Hepatocyte (in vitro differentiated cells): ENCODE measurements at places on chromosomes 2 and 18.

DNA sequence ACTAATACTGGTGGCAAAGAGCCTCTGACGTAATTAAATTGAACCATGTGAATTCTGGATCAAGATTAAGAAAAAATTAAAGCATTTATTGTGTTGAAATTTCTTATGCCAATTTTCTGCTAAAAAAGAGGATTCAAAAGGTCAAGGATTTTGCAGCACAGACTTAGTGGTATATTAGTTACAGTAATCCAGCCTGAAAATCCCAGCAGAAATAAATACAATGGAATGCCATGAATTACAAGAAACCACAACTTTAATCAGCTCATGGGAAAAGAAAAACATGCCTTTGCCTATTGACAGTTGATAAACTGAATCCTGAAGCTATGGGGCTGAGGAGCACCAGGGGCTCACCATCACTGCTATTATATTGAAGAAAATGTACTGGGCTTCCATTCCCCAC lies 114.8 kb upstream of the SATB2 start:
- DNase-seq = no peak

GRCh38 chr18:67731851-67732250 lies 215.3 kb upstream of the DSEL start:
- no peak for DNase-seq

GRCh38 chr2:28119631-28120030 lies 229.1 kb downstream of the BABAM2 start:
- DNase-seq = no peak

DNA sequence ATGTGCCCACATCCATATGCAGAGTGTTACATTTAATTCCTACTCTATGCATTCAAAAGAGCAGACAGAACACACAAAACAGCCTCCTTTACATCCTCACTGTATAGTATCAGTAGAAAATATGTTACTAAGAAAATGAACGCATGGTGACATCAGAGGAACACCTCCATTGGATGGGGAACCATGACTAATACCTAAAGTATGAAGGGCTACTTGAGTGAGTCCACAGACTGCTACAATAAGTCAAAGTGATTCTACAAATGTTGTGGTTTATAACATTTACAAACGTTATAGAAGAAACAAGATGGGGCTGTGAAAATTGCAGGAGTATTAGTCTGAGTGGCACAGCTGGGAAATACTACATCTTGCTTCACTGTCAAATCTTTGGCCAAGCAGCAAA lies 1830.9 kb upstream of the PIK3C3 start:
- no peak for DNase-seq

- no peak for DNase-seq
Measured at GRCh38 chr2:46672752-46673151, 193.4 kb downstream of the TMEM247 start.

GRCh38 chr2:20955277-20956026 lies 88.4 kb downstream of the APOB start:
- no peak for DNase-seq

GRCh38 chr2:101776172-101777043 lies 78.9 kb downstream of the MAP4K4 start:
- DNase-seq = peak; percentile 52

DNA sequence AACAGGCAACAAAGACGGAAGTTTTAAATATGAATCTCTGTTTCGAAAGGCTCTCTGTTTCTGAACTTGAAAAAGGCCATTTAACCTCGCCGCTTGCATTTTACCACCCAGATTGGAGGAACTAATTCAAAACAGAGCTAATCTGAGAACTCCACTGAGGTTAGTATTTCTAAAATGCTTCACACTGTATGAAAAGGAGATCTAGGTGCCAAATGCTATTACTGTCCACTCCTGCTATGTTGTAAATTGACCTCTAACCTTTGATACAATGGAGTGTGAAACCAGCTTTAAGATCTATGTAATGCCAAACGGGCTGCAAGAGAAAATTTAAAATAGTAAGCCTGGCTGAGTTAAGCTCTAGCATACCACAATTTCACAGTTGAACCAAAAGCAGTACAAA lies 364.5 kb downstream of the IRS1 start:
- no peak for DNase-seq

DNA sequence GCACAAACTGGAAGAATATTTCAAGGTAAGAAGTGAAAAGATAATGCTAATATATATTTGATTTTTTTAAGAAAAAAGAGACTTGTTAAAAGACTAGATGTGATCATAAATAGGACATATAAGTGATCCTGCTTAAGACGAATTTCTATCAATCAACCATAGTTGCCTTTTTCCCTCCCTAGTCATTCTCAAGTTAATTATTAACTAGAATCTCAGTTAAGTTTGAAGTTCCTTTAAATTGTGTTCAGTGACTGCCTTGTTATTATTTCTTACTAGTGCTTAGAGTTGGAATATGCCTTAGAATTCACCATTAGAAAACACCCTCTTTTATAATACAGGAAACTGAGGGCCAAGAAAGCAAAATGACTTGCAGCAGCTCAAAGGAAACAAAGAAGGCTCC lies 141.5 kb upstream of the SP5 start:
- no peak for DNase-seq

DNA sequence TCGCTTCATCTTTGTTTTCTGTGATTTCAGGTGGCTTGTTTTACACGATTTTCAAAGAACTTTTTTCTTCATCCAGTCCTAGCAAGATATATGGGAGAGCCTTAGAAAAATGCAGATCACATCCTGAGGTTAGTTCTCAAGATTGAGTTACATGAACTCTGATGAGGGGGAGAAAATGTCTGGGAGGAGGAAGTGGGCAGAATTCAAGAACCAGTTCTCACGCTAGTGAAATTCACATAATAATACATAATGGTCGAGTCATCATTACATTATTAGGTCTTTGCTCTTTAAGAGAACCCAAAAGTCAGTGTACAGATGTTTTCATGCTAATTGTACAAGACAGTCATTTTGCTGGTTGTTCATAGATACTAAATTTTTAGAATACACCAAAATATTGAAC lies 7.0 kb downstream of the TIMM21 start:
- DNase-seq = no peak

DNA sequence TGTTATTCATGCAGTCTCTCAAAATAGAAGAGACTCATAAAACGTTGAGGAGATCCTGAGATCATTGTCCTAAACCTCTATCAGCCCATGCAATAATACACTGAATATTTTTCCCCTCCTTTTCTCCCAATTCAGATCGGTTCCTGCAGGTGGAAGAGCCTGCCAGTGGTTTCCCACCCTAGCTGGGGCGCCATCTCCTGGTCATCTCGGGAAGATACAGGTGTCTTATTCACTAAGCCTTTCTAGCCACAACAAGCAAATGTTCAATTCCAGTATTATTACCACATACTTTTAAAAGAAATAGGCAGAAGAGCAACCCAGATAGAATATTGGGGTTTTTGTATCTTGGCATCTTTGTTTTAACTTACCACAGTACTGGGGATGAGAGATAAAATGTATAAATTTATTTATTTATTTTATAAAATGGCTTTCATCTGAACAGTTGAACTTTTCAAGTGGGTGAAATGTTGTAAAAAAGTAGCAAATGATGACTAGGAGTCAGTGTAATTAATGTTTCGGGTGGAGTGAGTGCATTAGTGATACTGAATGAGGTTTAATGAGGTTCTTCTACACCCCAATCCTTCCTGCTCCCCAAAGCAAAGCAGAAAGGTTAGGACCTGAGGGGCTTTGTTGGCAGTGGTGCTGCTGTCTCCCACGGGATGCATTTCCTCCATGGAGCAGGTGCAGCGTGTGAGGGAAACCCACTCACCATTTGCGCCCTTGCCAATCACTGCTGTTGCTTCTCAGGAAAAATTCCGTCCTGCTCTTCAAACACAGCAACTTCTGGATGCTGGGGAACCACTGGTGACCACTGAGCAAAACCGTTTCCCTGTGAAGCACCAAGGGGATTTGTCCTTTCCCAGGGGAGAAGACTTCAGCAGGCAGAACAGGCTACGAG lies 147.1 kb upstream of the FHL2 start:
- peak; percentile 81 for DNase-seq

GRCh38 chr2:109193807-109194619 lies 65.0 kb downstream of the SH3RF3 start:
- DNase-seq = no peak

DNA sequence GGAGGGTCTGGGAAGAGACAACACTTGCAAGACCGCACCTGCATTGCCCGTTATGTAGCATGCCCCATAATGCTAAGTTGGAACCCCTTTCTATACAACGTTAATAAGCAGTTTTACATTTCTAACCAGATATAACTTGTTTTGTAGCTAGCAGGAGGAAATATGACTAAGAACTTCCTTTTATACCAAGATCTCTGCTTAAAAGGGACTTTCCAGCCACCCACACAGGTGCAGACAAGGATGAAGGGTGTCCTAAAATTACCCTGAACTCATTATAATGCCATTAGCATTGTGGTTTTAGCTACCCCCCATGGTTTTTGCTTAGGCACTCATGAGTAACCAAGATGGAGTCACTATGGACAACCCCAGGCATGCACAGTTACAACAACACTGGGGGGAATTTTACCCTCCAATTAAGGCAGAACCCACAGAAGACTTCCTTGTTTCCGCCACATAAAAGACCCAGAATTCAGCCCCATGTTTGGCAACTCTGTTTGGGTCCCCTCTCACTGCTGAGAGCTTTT lies 362.8 kb downstream of the CBLN2 start:
- no peak for DNase-seq

DNA sequence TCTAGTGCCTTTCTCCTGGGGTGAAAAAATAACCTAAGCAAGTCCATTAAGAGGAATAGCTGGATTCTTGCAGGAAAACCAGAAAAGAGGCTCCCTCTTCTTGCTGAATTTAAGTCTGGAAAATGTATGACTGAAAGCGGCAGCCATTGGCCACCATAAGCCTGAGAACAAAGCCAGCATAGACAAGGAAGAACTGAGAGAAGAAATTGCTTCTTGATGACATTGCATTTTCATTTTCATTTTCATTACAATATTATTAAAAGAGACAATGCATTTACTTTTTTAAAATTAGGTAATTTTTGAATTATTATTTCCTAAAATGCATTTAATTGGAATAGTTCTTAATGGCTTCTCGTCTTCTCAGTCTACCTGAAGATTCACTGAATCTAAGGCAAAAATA lies 1157.5 kb upstream of the ZEB2 start:
- no peak for DNase-seq

DNA sequence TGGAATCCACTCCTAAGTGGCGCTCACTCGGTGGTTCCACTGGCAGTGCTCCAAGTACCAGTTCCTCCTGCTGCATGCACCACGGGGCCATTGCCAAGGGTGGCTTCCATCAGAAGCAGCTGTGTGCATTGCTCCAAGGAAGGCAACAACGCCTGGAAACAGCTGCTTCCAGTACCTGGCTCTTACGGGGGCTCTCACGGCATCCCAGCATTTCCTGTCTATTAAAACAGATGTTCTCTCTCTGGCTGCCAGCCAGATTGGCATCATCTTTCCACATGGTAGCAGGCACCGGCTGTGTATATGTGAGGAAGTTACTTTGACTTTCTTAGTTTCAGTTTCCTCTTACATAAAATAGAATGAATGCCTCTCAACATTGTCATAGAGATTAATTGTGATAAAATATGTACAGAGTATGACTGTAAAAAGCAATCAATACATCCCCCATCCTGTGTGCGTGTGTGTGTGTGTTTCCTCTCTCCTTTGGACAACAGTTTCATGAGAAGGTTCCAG lies 84.9 kb downstream of the CMPK2 start:
- peak; percentile 78 for DNase-seq

DNA sequence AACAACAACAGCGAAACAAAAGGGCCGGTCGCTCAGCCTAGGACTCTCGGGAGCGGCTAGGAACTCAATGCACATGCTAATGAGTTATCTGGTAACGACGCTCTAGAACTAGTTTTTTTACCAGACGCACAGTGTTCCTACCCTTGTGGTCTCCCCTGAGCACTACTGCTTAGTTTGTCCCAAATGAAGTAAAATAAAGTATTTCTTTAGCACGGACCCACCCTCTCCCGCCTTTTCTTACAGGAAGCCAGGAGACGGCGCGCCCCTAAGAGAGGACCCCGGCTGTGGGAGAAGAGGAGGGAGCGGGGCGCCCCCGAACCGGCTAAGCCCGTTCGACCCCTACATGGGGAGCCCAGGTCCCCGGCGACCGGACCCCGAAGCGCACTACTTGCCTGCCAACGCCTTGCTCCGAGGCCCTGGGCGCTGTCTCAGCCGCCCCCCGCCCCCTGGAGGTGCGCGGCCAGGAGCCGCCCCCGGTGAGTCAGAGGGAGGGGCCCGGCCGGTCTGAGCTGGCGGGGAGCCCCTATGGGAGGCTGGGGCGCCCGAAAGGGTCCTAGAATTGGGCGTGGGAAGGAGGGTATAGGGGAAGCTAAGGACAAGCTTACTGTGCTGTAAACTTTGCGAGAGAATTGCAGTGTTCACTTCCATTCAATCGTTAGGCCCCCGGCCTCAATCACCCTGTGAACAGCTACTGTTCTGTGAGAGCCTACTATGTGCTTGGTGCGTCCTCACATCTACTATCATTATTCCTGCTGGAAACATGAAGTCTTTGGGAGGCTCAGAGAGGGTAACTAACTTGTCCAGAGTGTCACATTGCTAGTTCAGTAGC lies 3.6 kb upstream of the CAPG start:
- peak; percentile 90 for DNase-seq

- DNase-seq = no peak
Measured at GRCh38 chr2:5699963-5700362, 7.8 kb downstream of the SOX11 start.

- no peak for DNase-seq
Measured at GRCh38 chr2:44351676-44352075, 9.6 kb downstream of the PREPL start.

- peak; percentile 21 for DNase-seq
Measured at GRCh38 chr2:73172963-73173362, 29.4 kb upstream of the NOTO start.

- DNase-seq = no peak
Measured at GRCh38 chr2:194765723-194766122, 891.3 kb upstream of the SLC39A10 start.

DNA sequence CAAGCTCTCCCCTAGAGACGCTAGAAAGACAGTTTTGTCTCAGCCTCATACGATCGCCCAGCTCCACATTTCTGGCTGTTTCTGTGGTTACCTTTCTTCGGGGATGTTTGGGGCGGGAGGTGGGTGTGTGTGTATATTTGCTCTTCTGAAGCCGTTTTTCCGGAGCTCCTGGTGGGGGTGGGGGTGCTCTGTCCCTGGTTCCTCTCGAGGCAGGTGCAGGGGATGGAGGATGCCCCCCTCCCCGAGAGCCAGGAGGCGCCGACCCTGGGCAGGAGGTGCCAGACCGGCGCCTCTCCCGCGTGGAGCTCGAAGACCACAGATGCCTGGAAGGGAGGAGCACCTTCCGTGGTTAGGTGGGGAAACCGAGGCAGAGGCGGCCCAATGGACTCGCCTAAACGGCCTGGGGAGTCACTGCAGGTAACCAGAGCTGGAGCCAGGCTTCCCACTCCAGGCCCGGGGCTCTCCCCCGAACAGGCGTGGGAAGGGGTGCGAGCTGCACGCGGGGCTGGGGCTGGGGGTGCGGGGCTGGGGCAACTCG lies 694 bp upstream of the HPCAL1 start:
- peak; percentile 26 for DNase-seq

- no peak for DNase-seq
Measured at GRCh38 chr2:214180686-214181085, 230.2 kb upstream of the VWC2L start.

- no peak for DNase-seq
Measured at GRCh38 chr18:11502368-11502767, 107.0 kb upstream of the SLC35G4 start.

- DNase-seq = no peak
Measured at GRCh38 chr2:200379481-200380090, 73.1 kb downstream of the SPATS2L start.
